ENCODE measurements at places on chromosomes 6 and 20. TPM values are rescaled to one million over a fixed set of nuclear protein-coding genes. Genes with fewer than 3 reads are reported as not detected.

GRCh38 chr20:44087051-44087856 is 99.7 kb downstream of the JPH2 start:
- DNase-seq, result no peak

DNA sequence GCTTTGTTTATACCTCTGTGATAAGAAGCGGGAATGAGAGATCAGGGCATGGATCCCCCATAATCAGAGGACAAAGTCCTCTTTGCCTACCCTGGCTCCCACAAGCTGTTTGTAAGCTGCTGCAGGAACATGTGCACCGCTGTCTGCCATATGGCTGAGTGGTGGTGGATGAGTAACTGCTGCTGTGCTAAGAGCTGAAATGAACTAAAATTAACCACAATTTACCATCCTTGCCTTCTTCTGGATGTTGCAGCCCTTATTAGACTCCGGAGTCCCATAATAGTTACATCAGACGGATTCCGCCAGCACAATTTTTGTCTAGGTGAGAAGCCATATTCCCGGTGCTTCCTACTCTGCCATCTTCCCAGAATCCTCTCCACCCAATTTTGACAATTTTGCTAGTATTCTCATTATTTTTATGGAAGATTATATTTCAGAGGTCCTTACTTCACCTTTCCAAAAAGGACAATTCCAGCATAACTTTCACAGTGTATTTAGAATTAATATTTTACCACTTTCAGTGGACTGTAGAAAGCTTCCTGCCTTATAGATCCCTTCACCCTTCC is 6.0 kb upstream of the CMTR1 start:
- no peak for DNase-seq

DNA sequence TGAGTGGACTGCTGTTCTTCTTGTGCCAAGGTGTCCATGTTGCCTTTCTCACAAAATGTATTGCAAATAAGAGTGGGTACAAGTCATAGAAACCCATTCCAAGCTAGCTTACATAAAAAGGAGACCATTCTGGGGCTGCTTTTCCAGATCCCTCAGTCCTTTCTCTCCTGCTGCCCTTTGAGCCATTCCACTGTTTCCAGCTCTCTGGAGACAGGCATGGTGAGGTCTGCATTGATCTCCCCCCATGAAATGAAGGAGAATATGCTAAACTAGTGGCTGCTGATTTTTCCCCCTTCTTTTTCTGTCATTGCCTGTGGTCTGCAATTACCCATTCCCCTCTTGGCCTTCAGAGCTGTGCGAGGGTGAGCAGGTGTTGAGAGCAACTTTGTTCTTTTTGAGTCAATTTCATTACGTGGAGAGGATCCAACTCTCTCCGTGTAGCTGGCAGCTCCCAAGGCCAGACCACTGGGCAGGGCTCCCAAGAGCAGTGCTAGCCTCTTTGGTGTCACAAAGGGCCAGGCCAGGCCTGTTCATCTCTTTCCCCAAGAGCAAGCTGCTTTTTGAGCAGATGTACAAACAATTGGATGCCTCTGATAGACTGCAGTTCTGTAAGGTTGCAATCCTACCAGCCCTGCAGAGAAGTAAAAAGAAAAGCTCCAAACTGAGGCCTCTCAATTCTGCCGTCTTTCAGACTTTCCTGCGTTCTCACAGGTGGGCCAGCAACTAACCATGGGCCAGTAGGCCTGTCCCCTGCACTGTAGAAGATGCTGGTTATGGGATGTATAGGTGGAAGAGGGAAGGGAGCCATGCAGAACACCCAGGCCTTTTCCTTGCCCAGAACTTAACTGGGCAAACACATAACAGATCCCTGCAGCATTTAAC is 96.1 kb upstream of the ARMC2 start:
- DNase-seq, result no peak

- no peak for DNase-seq
Measured at GRCh38 chr6:70073637-70074036, 207.3 kb downstream of the COL19A1 start.

GRCh38 chr6:118787724-118788423 is 106.1 kb upstream of the ASF1A start:
- no peak for DNase-seq

DNA sequence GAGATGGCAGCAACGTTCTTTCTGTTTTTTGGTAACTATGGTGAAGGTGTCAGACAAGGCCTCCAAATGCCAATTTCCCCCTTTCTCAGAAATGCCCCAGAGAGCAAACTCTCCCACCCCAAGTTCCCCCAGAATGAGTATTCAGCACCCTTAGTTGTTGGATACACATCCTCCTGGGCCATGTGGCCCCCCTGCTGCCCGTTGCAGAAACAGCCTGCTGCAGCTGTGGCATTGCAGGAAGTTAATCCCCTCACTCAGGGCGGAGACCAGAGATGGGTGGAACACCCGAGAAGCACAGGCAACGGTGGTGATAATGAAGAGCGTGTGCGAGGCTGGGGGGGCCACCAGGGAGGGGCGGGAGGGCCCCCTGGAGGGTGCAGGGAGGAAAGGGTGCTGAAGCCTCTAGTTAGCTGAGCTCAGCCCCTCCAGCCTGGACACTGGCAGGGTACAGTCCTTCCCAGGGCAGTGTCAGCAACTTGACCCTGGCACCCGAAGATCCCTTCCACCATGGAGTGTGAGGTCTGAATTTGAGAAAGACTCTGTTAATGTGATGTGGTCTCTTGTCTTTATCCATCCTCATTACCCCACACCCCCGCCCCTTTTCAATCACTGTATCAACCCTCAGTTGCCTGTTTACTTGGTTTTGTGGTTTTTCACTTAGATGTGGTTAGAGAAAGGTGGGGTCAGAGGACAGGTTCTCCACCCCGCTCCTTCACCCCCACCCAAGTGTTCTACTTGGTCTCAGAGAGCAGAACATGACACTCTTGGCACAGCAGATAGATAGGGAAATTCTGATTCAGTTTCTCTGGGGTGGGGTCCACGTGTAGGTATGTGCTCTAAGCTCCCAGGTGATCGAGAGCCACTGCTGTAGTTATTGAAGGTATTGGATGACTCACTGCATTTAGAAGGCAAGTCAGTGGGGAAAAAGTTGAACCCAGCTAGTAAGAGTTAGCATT is 208.8 kb upstream of the SUPT3H start:
- DNase-seq, result no peak

DNA sequence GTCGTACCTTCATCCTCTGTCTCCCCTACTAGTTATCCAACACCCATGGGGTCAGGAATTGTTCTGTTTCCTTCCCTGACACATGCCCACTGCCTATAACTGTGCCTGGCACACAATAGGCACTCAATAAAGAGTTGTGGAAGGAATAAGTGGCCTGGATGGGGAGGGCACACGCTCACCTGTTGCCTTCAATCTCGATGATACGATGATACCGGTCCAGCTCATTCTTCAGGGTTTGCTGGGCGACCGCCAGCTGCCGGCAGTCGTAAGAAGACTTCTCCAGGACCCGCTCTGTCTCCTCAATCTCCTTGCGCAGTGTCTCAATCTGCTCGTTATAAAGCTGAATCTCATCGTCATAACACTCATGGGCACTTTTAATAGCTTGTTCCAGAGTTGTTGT is 32.5 kb downstream of the BFSP1 start:
- no peak for DNase-seq

DNA sequence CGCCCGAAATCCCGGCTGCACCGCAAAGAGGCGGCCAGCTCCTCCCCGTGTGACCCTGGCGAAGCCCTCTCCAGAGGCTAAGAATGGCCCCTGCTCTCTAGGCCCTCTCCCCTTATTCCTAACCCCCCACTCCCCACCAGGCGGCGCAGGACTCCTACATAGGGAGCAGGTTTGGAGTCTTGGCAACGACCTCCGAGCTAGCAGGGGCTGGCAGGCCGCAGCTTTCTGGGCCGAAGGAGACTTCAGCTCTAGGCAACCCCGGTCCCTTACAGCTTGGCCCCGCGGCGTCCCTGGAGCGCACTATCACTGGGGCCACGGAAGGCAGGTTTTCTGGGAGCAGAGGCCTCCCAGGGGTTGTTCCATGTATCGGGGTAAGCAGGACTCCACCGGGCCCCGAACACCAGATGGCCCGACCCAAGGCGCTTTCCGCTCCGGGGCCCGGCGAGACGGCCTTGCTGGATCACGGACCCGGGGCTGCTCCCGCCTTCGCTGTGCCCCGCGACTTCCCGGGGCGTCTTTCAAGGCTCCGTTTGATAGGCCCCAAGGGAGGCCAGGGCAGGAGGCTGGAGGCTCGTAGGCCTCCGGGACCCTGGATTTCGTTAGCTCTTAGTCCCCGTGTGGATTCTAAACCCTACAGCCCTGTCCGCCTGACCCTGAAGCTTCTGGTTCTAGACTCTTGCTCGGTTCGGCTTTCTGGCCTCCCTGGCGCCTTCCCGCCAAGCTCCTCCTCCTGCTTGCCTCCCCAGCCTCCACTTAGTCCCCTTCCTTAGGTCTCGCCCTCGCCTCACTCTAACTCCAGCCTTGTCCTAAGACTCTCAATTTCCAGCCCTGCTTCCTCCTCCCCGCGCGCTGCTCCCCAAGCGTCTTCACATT is 1.9 kb downstream of the SLC32A1 start:
- DNase-seq, result peak; percentile 94

DNA sequence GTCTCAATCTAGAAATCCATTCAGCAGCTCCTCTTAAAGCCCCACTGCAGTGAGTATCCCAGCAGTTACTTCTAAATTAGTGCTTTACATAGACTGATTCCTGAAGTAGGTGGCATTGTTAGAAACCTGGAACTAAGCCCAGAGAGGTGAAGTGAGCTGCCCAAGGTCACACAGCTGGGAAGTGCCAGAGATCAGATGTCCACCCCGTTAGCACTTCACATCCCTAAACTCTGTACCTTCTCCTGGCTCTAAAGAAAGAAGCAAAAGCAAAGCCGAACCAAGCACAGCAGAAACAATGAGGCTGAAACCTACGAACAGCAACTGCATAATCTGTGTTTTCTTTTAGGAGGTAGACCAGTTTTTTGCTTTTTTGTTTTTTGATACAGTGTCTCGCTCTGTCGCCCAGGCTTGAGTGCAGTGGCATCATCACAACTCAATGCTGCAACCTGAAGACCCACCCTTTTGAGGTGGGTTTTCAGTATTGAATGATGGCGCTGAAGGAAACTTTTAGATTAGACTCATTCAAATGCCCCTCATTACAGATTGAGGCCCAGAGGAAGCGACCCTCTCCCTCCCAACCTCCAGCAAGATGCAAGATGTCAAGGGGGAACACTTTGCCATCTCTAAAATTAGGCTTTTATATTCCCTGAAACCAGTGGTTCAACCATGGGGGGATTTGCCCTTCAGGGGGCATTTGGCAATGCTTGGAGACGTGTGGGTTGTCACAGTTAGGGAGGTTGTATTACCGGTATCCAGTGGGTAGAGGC is 3.2 kb upstream of the ZMYND8 start:
- no peak for DNase-seq

DNA sequence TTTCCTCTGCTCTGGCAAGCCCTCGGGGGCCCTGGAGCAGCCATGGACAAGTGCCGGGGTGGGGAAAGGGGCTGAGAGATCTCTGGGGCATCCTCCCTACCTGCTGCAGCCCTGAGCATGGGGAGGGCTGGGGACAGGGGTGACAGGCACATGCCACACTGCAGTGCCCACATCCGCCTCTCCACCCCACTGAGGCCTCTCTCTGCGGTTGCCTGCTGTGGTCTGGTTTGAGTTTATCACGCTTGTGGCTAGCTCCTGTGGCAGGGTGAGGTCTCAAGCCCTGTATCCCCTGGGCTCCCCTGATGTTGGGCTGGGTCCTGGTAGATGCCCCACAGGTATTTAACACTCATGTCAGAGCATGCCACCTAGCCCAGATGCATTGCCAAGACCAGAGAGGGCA is 52.9 kb upstream of the MLN start:
- DNase-seq, result no peak

- no peak for DNase-seq
Measured at GRCh38 chr6:39821742-39822532, 29.8 kb downstream of the DAAM2 start.

- DNase-seq, result no peak
Measured at GRCh38 chr20:17848249-17849048, 120.1 kb downstream of the SNX5 start.

- no peak for DNase-seq
Measured at GRCh38 chr6:100612094-100612493, 147.4 kb upstream of the SIM1 start.

DNA sequence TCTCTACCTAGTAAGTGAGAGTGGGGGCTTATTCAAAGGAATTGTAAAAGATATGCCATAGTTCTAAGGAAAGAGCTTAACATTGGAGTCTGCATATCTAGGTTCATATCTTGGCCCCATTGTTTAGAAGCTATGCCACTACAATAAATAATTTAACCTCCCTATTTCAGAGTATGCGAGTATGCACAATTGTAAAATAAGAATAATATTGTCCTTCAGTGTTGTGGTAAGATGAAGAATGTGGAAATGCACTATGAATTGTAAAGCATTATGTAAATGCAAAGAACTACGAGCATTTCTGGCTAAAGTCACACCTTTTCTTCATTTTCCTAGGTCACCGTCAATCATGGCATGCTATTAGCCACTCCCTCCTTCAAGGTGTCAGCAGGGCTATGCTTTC is 16.1 kb upstream of the ZNF165 start:
- no peak for DNase-seq

DNA sequence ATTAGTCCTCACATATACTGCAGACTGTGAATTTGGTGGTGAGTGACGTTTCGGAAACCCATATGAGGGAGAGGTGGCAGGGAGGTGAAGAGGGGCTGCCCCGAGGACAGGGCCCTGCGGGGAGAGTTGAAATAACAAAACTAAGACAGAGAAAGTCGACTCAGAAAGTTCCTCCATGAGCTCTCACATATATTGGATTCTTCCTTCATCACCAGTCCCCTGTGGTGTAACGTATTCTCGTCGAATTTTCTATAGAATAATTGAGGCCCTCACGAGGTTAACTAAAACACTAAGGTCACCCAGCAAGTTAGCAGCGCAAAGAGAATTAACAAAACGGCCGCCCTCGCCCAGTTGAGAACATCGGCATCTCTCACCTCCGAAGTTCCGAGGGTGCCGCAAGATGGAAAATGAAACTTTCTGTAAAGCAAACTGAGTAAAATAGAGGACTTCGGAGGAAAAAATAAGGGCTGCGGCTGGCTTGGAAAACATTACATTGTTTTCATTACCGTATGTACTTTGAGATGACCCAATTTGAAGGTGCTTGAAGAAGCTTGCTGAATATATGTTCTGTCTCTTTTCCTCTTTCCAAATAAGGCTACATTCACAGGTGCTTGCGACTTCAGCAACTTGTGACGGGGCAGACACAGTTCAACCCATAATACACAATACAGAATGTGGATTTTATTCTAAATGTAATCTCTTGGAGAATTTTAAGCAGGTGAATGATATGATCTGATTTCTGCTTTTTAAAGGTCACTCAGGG is 490.9 kb upstream of the JARID2 start:
- no peak for DNase-seq

GRCh38 chr6:14910692-14911547 is 334.9 kb upstream of the JARID2 start:
- DNase-seq, result no peak

The CDSN gene
- total RNA-seq, result not detected

The C6orf141 gene
- 14.4 TPM for total RNA-seq

The ECT2L gene
- total RNA-seq, result not detected

The DTNBP1 gene
- 13.3 TPM for total RNA-seq

The MRPS18B gene
- 57.6 TPM for total RNA-seq

The VEGFA gene
- 43.8 TPM for total RNA-seq

The BCAS1 gene
- 0.25 TPM for total RNA-seq

The TAF8 gene
- total RNA-seq, result 31.0 TPM

The HLA-DOB gene
- total RNA-seq, result 0.46 TPM

The KIF13A gene
- total RNA-seq, result 27.8 TPM

The EMILIN3 gene
- 5.8 TPM for total RNA-seq

Data from WTC11 (cell line).